ENCODE measurements at places on chromosomes 16 and 17.
A peak's percentile ranks its signal among the peaks of the same experiment; 100 is the strongest.

GRCh38 chr17:65156185-65156834, 19.1 kb downstream of the RGS9 start:
- no peak for DNase-seq

GRCh38 chr17:81961087-81961511, at the start of gene NOTUM:
NOTUM (minus strand) TSS chr17:81961187; CDS start chr17:81960909, 278 bp downstream.
- DNase-seq, result no peak

DNA sequence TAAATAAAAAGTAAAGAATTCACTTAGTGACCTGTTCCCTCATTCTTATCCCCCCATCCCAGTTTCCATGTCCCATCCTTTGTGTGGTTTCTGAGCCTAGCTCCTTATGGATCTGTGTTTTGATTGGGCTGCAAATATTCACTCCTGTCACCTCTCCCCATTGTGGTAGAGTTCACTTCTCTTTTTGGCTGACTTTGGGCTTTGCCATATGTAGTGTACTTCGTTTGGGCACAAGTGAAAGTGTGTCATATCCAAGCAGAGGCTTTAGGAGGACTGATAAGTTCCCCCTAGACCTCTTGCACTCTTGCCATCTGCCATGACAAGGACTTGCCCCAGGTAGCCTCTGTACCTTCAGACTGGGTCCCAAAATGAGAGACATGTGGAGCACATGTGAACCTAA, 13.0 kb upstream of the DHRS7B start:
- DNase-seq, result no peak

- no peak for DNase-seq
These were observed 46.1 kb downstream of the CYTH1 start for GRCh38 chr17:78735832-78736525.

GRCh38 chr17:31329221-31329620, 7.8 kb upstream of the EVI2A start:
- no peak for DNase-seq

- no peak for DNase-seq
These were observed 3.6 kb downstream of the GPS1 start for GRCh38 chr17:82055023-82055964.

DNA sequence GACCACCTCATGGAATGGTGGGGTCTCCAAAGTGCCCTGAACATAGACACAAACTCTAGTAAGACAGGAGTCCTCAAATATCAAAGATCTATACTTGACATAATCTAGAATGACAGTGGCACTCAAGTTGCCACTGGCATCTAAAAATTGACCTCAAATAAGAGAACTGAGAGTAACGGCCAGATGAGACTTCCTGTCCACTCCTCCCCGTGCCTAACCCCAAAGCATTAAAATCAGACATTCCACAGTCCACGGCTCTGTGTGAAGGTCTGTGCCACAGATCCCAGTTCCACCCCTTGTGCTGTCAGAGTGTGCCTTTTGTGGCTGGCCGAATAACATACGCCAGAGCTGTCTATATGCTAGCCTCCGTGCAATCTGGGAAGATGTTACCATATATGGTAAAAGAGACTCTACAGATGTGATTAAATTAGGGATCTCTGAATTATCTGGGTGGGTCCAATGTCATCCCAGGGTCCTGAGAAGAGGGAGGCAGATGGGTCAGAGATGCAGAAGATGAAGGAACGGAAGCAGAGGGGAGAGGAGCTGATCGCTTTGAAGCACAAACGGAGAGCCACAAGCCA, 21.0 kb upstream of the EVPL start:
- DNase-seq, result no peak

DNA sequence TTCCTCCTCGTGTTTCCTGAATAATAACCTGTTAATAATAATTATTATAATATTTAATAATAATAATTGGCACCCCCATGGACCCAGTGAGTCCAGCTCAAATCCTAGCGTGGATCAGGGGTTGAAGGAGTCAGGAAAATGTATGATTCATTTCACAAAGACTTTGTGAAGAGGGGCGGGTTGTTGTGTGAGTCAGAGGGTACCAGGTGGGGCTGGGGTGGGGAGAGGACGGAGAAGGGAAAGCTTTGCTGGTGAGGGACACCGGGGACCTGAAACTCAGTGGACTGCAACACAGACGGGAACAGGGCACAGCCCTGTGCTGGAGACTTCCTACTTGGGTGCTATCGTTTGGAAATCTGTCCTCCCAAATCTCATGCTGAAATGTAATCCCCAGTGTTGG, 3.1 kb upstream of the ADORA2B start:
- DNase-seq, result no peak

GRCh38 chr17:15891318-15891717, 53.6 kb upstream of the ADORA2B start:
- no peak for DNase-seq

GRCh38 chr16:83125999-83126568, 499.3 kb downstream of the CDH13 start:
- DNase-seq, result no peak

DNA sequence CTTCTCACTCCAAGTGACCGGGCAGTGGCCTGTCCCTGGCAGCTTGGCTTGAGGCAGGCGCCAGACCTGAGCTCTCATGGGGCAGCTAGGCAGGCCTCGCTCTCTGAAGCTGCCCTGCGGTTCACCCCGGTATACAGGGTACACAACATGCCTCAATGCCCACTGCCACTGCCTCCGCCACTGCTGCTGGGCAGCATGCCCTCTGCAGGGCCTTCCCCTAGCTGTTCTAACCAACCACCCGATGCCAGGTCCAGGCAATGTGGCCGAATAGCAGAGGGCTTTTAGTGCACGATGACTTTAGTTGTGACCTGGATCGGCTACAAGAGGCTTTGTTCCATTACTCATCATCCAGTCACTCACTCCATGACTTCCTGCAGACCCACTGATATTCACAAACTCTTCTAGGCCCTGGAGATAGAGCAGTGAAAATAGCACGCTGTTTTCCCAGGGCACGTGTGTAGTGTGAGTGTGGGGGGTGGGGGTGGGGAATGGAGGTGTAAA, 19.7 kb downstream of the CDC42EP4 start:
- no peak for DNase-seq

- DNase-seq, result peak; percentile 32
These were observed 5.3 kb downstream of the RPL13 start for GRCh38 chr16:89565506-89566372.

DNA sequence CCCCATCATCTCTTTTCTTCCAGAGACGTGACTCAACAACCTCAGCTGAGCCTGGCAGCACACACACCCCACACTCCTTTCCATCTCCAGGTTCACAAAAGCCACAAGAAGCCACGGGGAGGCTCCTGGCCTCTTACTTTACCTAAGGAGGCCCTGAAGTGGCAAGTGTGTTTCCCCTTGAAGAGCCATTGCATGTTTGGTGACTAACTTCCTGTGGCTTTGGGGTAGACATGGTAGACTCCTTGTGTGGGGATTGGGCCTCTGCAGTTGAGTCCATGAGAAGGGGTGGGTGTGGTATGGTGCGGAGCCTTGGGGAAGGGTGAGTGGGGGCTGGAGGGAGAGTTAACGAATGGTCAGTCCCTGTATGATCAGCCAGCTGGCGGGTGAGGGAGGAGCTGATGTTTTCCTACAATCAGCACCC, 24.2 kb downstream of the SAP30BP start:
- DNase-seq, result no peak

DNA sequence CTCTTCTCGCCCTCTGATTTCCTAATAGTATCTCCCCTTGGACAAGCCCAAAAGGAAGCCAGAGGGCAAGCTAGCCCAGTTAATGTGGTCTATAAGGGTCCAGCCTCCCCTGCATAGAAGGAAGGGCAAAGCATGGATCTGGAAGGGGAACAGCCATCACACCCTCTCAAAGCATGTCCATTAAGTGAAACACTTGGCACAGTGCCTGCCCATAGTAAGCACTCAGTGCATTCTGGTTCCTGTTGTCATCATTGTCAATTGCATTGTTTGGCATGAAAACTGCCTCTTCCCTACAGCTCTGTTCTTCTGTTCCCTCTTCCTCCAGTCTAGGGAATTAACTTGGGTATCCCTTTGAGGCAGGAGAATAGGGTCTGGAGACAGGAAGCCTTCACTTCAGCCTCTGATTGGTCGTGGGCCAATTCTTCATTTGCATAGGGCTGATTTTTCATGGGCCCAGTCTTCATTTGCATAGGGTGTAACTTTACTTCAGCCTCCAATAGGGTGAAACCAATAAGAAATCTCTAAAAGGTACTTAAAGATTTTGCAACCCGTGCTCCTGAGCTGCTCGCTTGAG, 81.4 kb downstream of the C17orf67 start:
- no peak for DNase-seq

DNA sequence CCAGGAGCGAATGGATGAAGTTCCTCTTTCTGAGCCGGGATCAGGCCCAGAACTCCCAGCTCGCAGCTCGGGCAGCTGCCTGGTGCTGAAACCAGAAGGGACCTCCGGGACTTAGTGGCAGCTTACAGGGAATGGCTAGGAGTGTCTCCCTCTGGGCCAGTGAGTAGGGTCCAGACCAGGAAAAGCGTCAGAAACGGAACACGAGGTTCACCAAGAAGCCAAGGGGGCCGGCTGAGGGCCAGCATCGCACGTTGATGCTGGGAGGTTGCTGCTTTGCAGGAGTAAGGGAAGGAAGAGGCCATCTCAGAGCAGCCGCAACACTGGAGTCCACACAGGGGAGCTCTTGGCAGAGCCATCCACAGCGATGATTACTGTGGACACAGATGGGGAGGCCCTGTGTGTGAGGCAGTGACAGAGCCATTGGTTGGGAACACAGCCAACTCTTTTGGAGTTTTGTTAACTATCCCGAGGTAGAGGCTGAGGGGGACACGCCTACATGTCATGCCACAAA, 74.0 kb upstream of the CREBBP start:
- no peak for DNase-seq

DNA sequence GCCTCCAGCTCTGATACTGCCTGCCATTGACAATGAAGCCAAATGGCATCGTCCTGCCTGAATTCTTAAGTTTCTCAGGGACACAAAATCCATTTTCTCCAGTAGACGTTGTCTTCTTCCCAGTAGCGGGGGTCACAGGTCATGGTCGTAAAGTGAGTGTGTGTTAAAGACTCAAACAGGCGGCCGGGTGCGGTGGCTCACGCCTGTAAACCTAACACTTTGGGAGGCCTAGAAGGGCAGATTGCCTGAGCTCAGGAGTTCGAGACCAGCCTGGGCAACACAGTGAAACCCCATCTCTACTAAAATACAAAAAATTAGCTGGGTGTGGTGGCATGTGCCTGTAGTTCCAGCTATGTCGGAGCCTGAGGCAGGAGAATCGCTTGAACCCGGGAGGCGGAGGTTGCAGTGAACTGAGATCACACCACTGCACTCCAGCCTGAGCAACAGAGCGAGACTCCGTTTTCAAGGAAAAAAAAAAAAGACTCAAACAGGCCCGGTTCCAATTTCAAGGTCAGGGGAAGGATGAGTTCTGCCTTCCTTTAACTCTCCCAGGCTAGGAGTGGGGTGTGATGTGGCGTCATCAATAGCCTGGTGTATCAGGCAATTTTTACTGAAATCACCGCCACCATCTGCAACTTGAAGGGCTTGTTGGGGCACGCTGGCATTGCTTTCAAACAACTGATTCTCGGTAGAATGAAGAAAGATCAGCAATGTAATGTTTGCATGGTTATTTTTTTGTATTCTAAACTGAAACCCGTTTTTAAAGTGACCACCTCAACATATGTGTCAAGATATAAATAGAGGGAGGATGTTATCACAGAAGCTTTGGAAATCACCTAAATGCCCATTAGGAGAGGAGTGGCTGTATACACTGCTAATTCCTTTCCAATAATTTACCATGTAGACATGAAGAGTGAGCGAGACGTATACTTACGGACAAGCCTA, 91.0 kb downstream of the WSCD1 start:
- DNase-seq, result no peak

DNA sequence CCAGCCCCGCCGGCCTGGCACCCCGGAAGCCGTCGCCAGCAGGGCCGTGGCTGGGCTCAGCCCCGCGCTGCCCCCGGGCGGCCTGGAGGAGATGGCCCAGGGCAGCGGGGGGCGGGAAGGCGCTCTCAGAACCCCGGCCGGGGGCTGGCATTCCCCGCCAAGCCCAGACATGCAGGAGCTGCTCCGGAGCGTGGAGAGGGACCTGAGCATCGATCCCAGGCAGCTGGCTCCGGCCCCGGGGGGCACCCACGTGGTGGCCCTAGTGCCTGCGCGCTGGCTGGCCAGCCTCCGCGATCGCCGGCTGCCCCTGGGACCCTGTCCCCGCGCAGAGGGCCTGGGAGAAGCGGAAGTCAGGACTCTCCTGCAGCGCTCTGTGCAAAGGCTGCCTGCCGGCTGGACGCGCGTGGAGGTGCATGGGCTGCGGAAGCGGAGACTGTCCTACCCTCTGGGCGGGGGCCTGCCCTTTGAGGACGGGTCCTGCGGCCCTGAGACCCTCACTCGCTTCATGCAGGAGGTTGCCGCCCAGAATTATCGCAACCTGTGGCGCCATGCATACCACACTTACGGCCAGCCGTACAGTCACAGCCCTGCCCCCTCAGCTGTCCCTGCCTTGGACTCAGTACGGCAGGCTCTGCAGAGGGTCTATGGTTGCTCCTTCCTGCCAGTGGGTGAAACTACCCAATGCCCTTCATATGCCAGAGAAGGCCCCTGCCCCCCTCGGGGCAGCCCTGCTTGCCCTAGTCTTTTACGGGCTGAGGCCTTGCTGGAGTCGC, 551 bp downstream of the WDR81 start:
- no peak for DNase-seq

DNA sequence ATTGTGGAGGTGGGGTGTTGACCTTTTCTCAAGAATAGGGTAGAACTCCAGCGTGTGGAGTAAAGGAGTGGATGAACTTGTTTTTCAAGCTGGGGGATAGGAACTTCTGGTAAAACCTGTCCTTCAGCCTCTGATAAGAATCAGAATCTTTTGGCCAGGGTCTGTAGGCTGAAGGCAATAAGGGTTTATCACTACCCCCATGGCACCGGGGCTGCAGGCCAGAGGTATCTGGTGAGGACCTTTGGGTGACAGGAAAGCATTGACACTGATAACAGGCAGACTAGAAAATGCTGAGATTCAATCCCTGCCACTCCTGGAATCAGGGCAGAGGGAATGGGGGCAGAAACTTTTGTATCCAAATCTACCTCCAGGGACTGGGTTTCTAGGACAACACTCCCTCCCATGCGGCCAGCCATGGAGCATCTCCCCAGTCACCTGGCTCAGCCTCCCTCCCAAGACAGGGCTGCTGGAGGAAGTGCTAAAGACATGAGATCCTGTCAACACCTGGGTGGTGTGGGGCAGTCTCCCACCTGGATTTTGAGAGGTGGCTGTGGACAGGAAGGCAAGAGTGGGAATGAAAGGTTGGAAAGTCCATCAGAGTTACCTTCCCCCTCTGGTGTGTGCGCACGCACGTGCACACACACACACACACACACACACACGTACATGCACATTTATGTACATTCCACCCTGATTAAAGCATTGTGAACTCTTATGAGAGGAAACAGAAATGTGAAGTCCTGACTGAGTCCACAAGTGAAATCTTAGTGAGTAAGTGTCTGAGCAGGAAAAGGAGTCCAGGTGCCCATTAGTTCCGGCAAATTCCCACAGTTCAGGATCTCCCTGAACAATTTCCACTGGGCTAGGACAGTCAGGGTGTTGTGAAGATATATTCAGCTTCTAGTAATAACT, 53.1 kb upstream of the MARCHF10 start:
- no peak for DNase-seq
